Islet precursor cell (in vitro differentiated cells): ENCODE measurements at places on chromosomes 7 and 10.
A peak's percentile ranks its signal among the peaks of the same experiment; 100 is the strongest.

- peak; percentile 63 for DNase-seq
Measured at GRCh38 chr7:74202841-74203556, 6.8 kb upstream of the LAT2 start.

DNA sequence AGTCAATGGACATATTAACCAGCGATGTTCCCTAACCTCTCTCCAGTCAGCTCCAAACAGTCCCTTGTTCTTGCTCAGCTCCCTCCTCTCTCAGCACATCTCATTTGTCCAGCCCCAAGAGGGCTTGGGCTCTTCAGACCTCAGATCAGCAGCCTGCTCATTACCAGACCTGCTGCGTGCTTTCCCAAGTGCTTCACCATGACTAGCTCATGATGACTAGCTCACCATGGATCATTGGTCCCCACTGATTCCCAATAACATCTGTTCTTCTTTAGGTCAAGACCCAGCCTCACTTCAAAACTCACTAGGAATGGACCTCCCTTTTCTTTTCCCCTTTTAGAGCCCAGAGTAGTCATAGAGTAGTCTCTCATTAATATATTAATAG, 121.9 kb downstream of the SLC16A9 start:
- no peak for DNase-seq

DNA sequence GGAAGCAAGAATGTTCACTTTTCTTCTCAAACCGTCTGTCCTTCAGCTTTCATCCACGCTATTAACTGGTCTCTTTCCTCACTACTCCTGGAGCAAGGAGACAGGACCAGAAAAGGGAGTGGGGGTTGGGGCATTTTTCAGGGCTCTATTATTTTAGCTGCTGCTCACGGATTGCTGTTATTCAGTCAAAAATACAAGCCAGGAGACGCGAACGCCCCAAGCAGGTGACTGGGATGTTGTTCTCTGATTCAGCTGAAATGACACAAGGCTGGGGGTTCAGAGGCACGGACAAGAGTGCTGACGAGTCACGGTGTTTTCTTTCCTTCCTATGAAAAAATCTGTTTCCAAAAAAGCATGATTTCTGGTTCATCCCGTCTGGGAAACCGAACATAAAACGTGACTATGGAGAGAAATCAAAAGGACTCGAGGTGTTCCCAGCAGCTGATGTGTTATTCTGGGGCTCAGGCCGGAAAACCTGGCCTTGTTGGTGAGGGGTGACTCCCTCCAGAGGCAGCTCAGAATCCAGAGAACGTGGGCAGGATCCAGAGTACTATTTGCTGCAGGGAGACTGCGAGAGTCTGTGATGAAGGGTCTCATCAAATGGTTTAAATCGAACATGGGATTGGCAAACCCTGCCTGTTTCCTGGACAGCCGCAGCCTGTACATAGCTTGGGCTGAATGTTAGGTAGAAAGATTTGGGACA, 3.5 kb upstream of the INHBA start:
- DNase-seq, result no peak

GRCh38 chr7:78279457-78279856, 480.9 kb downstream of the PHTF2 start:
- DNase-seq, result no peak

DNA sequence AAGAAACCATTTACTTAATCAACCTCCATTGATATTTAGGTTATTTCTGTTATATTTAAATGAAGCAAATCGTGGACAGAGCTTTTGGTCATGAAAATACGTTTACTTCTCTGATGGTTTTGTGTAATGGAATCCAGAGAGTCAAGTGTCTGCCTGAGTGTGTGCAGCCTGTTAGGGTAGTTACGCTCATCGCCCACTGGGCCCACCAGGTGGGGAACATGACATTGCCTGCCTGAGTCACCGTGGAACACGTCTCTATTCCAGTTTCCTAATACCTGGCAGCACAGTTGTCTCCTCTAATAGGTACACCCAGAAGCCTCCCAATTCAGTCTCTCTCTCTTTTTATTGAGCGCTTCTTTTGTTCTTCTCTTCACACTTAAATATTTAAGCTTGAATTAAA, 91.0 kb downstream of the ADCY1 start:
- DNase-seq, result peak; percentile 33

GRCh38 chr7:106126170-106126938, 14.2 kb upstream of the SYPL1 start:
- no peak for DNase-seq

- DNase-seq, result no peak
Measured at GRCh38 chr7:10703981-10704380, 269.7 kb upstream of the PHF14 start.

DNA sequence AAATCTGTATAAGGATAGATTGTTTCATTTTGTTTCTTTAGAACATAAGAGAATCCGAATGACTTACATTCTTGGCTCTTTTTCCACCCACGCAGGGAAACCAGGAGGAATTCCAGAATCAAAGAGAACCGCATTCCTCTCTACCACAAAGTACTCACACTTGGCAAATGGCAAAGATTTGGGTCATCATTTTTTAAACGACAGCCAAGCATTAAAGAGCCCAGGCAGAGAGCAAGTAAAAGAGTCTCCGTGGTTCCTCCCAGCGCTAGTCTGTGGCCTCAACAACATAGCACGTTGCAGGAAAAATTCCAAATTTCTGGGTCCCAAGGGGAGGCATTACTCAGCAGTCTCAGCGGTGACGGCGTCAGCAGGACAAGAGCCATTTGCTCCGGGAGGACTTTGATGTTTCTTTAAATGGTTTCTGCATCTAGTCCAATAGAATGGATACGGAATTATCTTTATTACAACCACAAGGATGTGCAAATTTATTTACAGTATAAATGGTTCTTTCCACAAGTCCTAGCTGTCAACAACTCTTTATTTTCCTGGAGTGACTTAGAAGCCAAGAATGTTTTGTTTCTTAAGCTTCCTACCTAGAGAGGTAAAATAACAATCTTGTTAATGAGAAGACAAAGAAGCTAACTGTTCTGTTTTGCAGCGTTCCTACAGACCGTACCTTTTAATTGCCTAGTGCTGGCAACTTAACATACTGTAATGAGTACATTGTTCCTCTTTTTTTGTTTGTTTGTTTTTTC, 232.5 kb downstream of the SKIDA1 start:
- peak; percentile 99 for DNase-seq

DNA sequence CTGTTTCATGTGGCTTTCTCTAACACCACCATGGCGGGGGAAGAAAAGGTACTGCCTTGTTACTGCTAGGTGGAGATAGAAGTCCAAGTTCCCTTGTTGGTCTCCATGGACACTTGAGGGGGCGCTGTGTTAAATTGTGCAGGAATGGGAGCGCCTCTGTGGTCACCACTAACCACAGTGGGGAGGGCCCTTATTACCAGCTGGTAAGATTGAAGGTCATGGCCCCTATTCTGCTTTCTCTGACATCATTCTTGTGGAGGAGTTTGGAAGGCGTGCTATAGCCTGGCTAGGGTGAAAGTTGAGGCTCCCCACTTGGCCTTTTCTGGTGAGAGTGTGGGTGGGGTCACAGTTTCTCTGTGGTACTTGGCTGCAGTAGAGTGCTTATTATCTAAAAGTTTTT, 14.9 kb upstream of the MXI1 start:
- no peak for DNase-seq

- peak; percentile 87 for DNase-seq
Measured at GRCh38 chr10:6580279-6581029, 378 bp upstream of the PRKCQ start.

GRCh38 chr7:133688483-133689239, 435.8 kb downstream of the EXOC4 start:
- no peak for DNase-seq

GRCh38 chr7:73718438-73718881, 1.0 kb downstream of the STX1A start:
- no peak for DNase-seq

GRCh38 chr7:134741907-134742635, 37.4 kb upstream of the CALD1 start:
- peak; percentile 99 for DNase-seq

DNA sequence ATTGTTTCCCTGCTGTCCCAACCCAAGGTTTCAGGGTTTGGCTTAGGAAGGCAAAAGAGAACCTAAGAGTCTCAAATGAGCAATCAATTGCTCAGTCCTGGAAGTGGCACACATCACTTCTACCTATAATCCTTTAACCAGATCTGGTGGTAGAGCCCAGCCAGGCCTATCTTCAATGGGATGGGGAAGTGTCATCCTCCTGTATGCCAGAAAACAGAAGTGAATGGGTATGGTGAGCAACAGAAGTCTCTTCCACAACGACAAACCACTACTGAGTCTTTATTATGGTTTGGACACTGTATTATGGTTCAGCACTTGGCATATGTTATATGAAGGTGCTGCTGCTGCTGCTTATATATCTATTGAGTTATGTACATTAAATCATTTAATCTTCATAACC, 3.0 kb upstream of the AKR1B1 start:
- DNase-seq, result no peak

- DNase-seq, result peak; percentile 79
Measured at GRCh38 chr10:103763374-103764202, 91.8 kb downstream of the SH3PXD2A start.

- DNase-seq, result peak; percentile 45
Measured at GRCh38 chr10:484441-484924, 205.0 kb downstream of the DIP2C start.

- no peak for DNase-seq
Measured at GRCh38 chr10:112349521-112350085, 24.3 kb upstream of the ACSL5 start.

- DNase-seq, result no peak
Measured at GRCh38 chr7:80521809-80522208, 9.9 kb upstream of the GNAT3 start.

DNA sequence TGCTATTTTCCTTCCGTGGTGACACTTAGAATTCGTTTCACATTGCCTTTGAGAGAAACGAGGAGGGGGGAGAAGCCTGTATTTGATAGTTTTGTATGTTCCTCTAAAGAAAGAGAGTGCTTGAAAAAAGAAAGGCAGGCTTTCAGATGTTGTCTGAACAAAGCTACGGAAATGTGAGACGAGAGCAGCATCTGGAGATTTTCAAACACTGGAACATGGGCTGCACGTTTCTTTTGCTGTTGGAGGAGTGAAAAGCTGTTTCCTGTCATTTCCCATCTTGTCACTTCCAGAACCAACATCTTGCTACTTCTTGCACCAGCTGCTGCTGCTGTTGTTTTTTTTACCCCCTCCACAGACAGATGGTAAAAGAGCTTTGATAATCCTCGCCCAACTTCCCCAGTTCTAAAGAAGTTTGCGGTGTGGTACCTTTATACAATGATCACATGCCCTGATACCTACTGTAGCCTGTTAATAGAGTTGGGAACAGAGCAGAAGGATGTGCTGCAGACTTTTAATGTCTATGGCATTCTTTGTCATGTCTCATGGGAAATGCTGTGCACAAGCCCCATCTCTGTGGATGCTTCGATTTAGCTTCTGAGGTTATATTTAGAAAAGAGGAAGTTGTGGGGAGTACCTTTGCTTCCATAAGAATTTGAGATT, 408.1 kb downstream of the AUTS2 start:
- no peak for DNase-seq

GRCh38 chr10:48885376-48885775, 54.3 kb downstream of the LRRC18 start:
- DNase-seq, result peak; percentile 77

DNA sequence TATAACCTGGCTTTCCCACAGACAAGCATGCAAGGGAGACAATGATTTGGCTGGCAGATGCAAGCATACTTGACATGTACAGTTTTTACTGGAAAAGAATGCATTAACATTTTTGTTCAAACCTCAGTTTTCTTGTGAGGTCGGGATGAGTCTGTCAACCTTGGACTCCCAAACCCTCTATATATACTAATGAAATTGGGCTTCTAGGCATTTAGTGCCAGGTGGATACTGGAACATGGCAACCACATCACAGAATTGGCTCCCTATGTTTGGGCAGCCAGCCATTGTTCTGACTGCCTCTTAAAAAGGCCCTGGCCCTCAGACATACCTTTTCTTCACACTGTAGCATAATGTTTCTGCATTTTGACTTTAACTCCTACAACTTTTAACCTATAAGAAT, 39.1 kb downstream of the CDK6 start:
- no peak for DNase-seq

- DNase-seq, result no peak
Measured at GRCh38 chr7:94594882-94595281, 61.1 kb downstream of the SGCE start.

DNA sequence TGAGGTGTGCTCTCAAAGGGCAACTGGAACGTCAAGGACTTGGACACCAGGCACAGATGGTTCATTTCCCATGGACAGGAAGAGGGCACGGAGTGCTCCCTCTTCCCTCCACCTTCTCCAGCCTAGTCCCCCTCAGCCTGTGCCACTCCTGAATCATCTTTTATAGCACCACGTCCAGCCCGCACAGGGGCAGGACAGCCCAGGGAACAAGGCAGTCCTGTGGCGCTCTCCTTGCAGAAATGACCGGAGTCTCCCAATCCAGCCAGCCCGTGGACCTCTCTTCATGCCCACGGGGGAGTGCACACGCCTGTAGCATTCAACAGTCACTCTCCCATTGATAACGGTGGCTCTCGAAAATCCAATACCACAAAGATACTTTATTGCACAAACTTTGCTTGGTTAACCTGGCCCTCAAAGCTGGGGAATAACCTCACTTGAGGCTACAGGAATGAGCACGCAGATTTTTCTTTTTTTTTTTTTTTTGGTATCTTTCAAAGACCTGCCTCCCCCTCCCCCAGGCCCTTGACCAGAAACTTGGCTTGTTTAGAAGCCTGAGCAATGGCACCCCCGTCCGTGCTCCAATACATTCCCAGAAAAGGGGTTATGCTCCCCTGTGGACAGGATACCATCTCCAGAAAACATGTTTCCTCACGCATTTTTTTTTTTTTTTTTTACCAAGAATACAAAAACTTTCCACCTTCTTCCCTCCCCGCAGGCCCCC, 733 bp downstream of the PRKCQ start:
- no peak for DNase-seq

DNA sequence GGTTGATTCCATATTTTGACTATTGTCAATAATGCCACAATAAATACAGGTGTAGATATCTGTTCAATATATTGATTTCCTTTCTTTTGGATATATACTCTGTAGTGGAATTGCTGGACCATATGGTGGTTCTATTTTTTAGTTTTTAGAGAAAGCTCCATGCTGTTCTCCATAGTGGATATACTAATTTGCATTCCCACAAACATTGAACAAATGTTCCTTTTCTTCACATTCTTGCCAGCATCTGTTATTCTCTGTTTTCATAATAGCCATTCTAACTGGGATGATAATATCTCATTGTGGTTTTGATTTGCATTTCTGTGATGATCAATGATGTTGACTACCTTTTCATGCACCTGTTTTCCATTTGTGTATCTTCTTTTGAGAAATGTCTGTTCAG, 973.7 kb downstream of the REEP3 start:
- no peak for DNase-seq
